Right hindlimb (tissue), 1 donor: ENCODE measurements at places on chromosomes 7 and 10.
A peak's percentile ranks its signal among the peaks of the same experiment; 100 is the strongest.

GRCh38 chr7:2090526-2091520, 141.9 kb downstream of the MAD1L1 start:
- DNase-seq, result no peak

DNA sequence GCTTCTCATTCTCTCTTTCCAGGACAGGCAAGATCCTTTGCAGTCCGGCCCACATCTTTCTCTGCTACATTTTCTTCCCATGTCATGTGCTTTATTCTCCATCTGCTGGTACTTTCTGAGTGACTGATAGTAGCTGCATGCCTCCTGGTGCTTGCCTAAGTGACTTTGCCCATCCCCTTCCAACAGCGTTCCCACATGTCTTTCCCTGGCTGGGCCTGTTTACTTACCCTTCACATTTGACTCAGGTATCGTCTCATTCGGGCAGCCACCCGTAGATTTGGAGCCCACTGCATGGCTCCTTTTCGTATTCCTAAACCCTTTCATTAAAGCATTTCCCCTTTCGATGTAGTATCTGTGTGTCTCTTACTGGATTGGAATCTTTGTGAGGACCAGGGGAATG, 24.6 kb downstream of the TYW1 start:
- no peak for DNase-seq

- no peak for DNase-seq
Measured at GRCh38 chr7:6554848-6555247, 3.6 kb upstream of the GRID2IP start.

GRCh38 chr7:82481499-82482097, 38.0 kb upstream of the CACNA2D1 start:
- DNase-seq, result no peak

- DNase-seq, result no peak
Measured at GRCh38 chr10:96910488-96911395, 78.6 kb downstream of the LCOR start.

GRCh38 chr10:33859319-33860022, 525.0 kb upstream of the NRP1 start:
- no peak for DNase-seq

GRCh38 chr7:135827391-135827790, 78.8 kb upstream of the FAM180A start:
- no peak for DNase-seq

GRCh38 chr10:36606234-36606839, 519.1 kb upstream of the ANKRD30A start:
- DNase-seq, result no peak

GRCh38 chr7:93935102-93935501, 13.6 kb downstream of the GNG11 start:
- DNase-seq, result no peak

- no peak for DNase-seq
Measured at GRCh38 chr10:30813872-30814481, 184.4 kb upstream of the LYZL2 start.

GRCh38 chr7:50330696-50331095, 26.2 kb downstream of the IKZF1 start:
- DNase-seq, result no peak

- DNase-seq, result peak; percentile 75
Measured at GRCh38 chr10:61140765-61141392, 196.9 kb upstream of the RHOBTB1 start.

DNA sequence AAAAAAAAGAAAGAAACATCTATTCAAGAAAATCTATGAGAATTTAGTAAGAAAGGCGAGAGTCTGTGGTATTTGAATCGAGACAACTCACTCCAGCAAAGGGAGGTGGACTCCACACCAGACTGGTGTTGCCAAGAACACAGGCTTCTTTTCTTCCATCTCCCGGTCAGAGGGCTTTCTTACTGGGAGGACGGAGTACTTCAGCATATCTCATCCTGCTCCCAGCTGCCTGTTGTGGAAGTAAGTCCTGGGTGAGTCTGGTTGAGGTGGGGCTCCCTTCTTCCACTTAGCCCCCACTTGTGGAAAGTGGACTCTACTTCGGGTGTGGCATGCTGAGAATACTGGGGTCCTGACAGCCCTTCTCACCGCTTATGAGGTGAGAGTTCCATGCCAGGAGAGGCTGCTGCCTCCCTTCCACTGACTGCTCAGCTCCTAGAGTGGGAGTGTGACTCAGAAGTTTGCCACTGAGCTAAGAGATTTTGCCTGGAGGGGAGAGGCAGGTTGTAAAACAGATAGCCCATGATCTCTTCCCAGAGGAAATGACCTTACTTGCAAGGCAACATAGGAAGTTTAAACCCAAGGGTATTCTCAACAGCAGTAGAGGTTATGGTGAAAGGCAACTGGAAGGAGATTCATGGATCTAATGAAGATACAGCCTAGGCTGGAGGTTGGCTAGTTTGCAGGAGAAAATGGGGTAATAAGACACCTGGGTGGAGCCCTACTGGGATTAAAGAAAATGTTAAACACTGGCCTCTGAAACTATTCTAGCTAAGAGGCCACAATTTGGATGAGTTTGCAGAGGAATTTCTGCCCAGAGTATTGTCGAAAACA, 3.5 kb upstream of the NACAD start:
- no peak for DNase-seq

DNA sequence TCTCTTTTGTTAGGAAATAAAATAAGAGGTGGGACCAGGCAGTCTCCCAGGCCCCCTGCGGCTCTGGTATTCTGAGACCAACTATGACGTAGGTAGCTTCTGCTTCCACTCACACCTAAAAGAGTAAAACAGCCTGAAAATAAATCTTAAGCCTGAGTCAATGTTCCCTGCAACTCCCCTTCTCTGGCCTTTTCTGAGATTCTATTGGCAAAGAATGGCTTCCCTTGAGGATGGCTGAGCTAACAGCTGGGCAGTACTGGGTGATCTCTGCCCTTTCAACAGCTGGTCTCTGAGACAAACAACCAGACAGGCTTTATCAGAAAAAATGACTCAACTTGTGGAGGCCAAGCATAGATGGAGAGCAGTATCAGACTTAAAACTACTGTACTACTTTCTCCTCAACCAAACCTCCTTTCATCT, 58.7 kb downstream of the CREB3L2 start:
- DNase-seq, result peak; percentile 41

DNA sequence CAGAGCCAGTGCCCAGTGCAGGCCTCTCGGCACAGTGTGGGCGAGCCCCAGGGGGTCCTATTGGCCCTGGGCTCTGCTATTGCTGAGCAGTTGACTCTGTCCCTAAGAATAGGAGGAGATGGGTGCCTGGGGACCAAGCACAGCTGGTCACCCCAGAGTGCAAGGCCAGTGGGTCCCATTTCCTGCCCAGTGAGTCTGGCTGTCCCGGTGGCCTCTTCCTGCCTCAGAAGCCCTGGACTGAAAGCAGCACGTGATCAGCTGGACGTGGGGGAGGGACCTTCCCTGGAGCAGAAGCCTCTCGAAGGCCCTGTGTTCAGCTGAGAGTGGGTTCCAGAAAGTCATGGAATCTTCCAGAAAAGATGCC, 42.0 kb downstream of the PWWP2B start:
- DNase-seq, result no peak

GRCh38 chr10:79255007-79255507, 92.2 kb upstream of the PPIF start:
- DNase-seq, result no peak

DNA sequence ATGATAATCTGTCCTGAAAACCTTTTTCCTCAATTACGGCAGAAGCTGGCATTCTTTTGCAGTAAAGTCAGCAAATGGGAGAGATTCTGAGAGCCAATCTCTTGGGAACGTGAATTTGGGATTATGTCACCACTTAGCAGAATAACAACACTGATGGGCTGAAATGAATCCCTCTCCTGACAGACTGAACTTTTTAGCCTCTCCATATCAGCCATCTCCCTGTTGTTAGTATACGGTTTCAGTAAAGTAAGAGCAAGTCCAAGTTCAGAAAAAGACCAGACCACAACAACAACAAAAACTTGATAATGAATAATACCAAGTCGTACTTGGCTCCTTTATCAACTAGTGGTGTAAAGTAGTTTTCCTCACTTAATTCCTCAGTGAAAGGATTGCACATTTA, 1048.8 kb downstream of the GATA3 start:
- DNase-seq, result no peak

- peak; percentile 90 for DNase-seq
Measured at GRCh38 chr7:27150568-27151340, 1.6 kb downstream of the HOXA3 start.

- DNase-seq, result no peak
Measured at GRCh38 chr7:98548370-98548769, 68.7 kb upstream of the NPTX2 start.

- DNase-seq, result no peak
Measured at GRCh38 chr7:2042650-2043049, 190.1 kb downstream of the MAD1L1 start.

DNA sequence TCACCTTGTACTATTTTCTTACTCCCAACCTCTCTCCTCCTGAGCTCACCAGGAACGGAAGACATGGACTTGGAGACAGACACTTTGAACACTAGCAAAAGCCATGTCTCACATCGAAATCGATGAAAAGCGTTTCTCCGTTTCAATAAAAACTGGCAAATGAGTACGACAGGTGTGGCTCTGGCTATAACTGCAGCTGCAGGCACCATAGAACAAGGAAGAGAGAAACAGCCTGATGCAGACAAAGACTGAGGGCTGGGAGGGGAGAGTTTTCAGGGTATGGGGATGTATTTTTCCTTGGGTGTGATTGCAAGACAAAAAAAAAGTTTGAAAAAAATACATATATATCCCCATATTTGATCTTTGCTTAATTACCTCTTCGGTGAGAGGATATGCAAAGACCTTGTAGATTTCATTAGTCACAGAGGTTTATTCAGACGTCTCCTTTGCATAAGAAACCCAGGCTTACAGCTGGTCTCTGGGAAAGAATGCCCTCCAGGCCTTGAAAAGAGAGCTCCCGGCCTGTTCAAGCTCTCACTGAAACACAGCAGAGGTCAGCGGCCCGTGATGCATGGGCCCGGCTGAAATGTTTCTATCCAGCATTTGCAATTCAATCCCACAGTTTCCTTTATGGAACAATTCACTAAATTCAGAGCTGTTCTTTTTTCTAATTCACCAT, 63.1 kb downstream of the TLL2 start:
- no peak for DNase-seq

DNA sequence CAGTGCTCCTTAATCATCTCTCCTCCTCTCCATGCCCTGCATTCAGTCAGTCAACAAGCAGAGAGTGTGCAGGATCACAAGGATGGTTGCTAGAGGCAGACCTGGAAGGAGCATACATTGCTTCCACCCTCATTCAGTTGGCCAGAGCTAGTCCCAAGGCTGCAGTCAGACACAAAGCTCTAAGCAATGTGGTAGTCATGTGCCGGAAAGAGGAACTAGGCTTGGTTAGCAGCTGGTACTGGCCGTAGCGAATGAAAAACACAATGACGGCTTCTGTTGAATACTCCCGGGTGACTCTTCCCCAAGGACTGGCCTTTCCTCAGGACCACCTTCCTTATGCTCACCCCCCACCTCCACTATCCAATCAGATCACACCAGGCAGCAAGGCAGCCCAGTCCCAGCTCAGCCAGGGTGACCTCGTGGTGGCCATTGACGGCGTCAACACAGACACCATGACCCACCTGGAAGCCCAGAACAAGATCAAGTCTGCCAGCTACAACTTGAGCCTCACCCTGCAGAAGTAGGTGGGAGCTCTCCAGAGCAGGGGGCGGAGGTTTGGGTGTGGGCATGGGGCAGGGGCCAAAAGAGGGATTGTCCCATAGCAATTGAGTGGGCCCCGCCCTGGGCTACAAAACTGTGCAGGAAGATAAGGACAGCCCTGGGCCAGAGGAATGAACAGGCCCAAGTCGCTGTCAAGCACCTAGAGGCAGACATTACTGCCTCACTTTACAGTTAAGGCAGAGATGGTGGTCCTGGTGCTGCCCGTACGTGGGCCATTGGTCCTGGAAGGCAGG, 10.9 kb downstream of the LDB3 start:
- DNase-seq, result no peak

DNA sequence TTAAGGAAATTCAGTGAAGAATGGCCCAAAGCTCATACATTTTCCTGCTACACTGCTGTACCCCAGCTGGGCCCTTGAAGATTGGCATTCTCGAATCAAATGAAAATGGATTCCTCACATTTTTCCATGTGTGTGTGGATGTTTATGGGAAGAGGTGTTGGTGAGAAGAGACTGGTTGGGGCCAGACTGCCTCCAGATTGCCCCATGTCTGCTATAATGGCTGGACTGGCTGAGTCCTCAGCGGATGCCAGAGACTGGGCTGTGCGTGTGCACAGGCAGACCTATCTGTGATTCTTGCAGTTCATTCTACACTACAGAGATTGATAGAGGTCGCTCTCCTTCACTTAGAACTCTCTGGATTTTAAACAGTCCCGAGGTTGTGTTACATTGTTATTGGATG, 183.6 kb upstream of the GDF10 start:
- DNase-seq, result no peak

GRCh38 chr10:49651917-49652316, 27.5 kb upstream of the C10orf53 start:
- no peak for DNase-seq

GRCh38 chr10:118332948-118333710, 9.0 kb downstream of the FAM204A start:
- no peak for DNase-seq

DNA sequence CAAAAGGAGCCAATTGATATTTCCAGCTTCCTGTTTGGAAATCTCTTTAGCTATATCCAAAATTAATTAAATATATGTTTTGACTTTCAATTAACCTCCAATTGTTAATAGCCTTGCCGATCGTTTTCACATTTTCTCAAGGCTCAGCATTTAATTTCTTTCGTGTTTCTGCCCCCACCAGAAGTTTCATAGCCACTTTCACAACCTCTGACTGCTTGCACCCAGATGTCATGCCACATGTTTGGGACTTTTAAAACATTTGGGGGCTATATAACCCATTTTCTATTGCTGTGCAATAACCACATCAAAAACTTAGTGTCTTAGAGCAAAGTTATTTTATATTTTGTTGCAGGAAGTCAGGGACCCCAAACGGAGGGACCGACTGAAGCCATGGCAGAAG, 510.6 kb upstream of the CNTNAP2 start:
- DNase-seq, result no peak

DNA sequence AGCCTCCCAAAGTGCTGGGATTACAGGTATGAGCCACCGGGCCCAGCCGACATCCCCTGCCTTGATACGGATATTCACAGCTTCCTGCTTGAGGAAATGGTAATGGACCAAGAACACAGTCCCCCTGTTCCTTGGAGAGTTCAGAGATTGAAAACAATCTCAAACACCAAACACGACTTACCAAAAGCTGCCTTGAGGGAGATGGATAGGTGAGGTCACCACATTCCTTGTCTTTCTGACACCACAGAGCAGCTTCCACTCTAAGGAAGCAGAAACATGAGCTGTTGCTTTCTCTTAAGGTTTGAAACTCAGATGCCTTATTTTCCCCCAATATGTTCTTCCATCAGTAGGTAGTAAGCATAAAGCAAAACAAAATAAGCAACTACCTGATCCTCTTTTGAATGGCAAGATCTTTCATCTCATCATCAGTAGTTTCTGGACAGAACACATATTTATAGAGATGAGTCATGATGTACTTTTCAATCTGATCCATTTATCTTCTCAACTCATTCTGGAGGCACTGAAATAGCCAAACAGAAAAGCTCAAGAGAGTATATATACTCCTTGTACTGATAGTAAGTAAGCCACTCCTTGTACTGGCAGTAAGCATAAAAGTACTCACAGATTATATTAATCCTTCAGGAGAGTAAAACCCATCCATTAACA, 199.1 kb upstream of the KCTD7 start:
- DNase-seq, result no peak

GRCh38 chr7:78062214-78062613, 263.6 kb downstream of the PHTF2 start:
- no peak for DNase-seq
